ENCODE measurements at places on chromosomes 5 and 9.

DNA sequence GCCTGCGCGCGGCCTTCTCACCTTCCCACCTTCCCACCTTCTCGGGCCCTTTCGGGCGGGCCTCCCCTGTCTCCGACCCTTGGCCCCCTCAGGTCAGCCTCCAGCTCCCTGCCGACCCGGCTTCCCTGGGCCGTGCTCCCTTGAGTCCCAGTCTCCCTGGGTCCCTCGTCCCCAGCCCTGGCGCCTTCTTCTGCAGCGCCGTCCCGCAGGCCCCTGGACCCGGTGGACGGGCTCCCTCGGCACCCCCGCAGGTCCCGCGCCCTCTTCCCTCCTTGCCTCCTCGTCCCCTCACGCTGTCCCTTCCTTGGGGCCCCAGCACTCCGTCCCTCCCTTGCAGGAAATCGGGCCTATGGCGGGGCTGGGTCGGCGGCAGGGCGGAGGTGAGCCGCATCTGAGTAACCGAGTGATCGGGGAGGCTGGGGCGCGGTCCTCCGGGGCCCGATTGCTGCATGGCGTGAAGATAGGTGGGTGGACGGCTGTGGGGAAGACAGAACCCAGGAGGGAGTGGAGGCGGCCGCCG lies 7.6 kb downstream of the ARPC5L start:
- DNase-seq: no peak

DNA sequence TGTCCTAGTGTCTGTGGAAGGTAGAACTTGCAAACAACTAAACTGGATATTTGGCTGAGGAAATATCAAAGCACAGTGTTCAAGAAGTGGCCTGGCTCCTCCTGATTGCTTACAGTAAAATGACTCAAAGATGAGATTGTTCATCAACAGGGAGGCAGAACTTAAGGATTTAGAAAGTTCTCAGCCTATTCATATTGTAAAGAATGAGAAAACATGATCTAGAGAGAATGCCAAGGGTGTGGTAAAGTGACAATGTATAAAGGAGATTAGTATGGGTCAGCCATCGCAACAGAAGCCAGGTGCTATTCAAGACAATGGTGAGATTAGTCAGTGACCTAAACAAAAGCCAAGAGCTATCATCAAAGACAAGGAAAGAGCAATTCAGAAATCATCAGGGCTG lies 372.3 kb downstream of the SPOCK1 start:
- DNase-seq: no peak

DNA sequence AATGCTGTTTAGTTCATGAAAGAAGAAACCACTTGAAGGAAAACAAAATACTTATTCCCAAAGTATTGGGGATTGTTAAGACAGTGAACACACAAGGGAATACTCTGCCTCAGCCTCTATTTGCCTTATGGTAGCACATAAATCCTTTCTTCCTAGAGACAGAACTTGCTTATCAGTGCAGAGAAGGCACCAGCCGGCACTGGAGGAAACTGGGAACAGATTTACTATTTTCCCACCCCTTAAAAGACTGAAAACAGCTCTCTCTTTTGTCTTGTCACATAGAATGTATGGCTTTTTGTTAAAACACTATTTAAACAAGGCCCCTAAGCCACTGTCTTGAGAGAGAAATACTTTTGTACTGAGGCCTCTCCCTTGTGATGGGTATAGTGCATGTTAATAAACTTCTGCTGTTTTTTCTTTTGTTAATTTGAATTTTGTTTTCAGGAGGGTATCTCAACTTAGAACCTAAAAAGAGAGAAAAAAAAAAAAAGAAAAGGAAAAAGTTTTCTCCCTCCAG lies 40.7 kb upstream of the EDIL3 start:
- no peak for DNase-seq

- no peak for DNase-seq
Measured at GRCh38 chr9:104974053-104974962, 46.4 kb upstream of the ABCA1 start.

- DNase-seq: no peak
Measured at GRCh38 chr9:96187151-96187555, 114.8 kb downstream of the HSD17B3 start.

- DNase-seq: no peak
Measured at GRCh38 chr9:120892748-120893610, 16.0 kb upstream of the PHF19 start.

DNA sequence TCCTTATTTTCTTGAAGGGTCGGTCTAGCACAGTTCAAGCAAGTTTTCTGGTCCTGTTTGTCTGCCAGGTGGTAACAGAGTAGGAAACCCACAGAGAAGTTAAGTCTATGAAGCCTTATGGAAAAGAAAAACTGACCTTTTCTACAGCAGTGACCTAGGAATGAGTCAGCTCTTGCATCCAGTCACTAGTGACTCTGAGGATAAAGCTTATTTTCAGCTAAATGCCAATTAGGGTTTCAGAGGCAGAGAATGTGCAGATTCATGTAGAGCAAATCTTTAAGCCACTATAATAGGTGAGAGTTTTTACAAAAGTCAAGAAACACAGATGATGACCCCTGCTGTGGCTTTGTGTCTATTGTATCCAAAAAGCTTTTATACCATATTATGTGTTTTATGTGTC lies 100.7 kb downstream of the CWC27 start:
- DNase-seq: no peak

GRCh38 chr9:138065287-138065686 lies 187.7 kb downstream of the CACNA1B start:
- no peak for DNase-seq

GRCh38 chr9:131349881-131350563 lies 43.9 kb upstream of the PRRC2B start:
- peak; percentile 80 for DNase-seq

GRCh38 chr5:83281658-83282057 lies 189.9 kb upstream of the VCAN start:
- no peak for DNase-seq

- no peak for DNase-seq
Measured at GRCh38 chr9:113636165-113636564, 172.6 kb downstream of the RGS3 start.

DNA sequence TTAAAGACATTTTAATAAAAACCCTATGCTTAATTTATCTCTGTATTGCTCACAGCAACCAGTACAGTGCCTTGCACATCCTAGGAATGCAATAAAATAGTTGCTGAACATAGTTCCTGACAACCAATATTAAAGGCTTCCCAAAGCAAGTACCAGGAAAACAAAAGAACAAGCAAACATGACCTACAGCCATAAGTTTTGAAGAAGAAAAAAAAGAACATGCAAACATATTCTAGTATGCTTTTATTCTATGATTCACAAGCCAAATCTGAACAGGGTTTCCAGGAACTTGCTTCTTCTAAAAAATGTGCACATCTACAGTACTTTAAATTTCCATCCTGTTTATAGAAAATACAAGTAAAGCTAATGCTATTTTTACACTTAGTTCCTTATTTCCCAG lies 4.5 kb downstream of the CEMIP2 start:
- DNase-seq: no peak

GRCh38 chr5:39541920-39542319 lies 117.1 kb upstream of the DAB2 start:
- no peak for DNase-seq

DNA sequence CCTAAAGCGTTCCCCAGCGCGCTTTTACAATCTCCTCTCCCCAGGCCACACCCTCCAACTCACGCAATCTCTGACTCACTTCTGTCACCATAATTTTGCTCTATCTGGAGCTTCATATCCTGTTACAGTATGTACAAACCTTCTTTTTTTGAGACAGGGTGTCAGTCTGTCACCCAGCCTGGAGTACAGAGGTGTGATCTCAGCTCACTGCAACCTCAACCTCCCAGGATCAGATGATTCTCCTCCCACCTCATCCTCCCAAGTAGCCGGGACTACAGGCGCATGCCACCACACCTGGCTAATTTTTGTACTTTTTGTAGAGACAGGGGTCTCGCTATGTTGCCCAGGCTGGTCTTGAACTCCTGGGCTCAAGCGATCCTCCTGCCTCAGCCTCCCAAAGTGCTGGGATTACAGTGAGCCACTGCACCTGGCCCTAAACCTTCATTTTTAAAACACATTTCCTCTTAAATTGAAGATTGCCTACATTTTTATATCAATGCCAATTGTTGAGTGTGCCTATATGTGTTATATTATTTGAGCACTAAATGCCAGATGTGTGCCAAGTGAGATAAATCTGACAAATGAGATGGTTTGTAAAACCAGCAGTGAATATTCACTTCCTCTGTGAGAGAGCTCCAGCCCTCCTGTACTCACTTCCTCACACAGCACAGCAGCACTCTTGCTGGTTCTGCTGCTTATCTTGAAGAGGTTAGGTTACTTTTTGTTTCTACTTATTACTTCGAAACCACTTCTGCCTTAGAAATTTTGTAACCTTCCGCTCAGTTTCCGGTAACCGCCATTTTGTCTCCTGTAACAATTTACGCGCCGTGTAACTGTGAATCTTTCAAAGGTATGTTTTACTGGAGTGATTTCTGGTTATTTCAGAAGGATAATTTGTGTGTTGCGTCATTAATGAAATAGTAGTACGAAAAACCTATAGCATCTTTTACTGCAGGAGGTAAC lies 57.9 kb downstream of the DOCK8 start:
- peak; percentile 21 for DNase-seq

GRCh38 chr5:112036206-112036605 lies 279.2 kb upstream of the NREP start:
- DNase-seq: no peak

DNA sequence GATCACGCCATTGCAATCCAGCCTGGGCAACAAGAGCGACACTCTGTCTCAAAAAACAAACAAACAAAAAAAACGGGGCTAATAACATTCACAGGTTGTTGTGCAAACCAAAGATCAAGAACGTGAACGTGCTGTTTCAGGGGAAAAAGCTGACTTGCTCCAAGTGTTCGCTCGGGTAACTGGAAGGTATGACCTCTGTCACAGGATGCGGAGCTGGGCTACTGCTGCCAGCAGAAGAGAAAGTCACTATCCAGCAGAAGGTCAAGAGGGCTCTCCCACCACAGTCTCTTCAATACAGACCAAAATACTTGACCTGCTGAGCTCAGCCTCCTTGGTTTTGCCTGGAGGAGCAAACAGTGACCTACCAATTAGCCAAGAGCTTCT lies 59.7 kb downstream of the ABCA1 start:
- DNase-seq: no peak

GRCh38 chr5:32147959-32148358 lies 26.2 kb downstream of the GOLPH3 start:
- DNase-seq: no peak

- no peak for DNase-seq
Measured at GRCh38 chr9:77896269-77896937, 135.2 kb downstream of the GNAQ start.

GRCh38 chr9:114695948-114696347 lies 14.0 kb upstream of the TEX48 start:
- no peak for DNase-seq

DNA sequence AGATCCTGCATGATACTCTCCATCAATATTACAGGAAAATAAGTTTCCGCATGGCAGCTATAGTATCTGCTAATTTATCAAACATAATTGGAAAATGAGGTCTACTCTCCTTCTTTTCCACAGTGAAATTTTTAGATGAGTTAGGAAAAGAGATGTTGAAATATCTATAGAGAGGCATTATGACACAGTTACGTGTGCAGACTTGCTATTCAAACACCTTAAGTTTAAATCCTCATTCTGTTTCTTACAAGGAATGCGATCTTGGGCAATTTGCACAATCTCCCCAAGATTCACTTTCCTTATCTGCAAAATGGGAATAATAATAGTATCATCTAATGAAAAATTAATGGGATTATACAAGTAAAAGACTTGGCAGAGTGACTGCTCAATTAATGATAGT lies 91.7 kb upstream of the SLCO6A1 start:
- no peak for DNase-seq

GRCh38 chr5:53389093-53389492 lies 91.3 kb upstream of the FST start:
- no peak for DNase-seq

DNA sequence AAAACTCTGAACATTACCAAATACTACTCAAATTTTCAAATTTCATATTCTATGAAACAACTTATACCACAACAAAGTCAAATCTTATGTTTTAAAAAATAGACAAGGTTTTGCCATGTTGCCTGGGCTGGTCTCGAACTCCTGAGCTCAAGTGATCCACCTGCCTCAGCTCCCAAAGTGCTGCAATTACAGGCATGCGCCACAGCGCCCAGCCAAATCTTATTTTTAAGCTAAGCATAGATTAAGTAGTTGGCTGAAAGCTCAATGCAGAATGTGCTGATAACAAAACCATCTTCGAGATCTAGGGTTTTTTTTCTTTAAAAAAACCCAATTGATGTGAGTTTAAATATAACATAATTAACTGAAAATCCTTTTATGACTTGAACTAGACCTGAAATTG lies 6.4 kb downstream of the LMBRD2 start:
- DNase-seq: no peak

DNA sequence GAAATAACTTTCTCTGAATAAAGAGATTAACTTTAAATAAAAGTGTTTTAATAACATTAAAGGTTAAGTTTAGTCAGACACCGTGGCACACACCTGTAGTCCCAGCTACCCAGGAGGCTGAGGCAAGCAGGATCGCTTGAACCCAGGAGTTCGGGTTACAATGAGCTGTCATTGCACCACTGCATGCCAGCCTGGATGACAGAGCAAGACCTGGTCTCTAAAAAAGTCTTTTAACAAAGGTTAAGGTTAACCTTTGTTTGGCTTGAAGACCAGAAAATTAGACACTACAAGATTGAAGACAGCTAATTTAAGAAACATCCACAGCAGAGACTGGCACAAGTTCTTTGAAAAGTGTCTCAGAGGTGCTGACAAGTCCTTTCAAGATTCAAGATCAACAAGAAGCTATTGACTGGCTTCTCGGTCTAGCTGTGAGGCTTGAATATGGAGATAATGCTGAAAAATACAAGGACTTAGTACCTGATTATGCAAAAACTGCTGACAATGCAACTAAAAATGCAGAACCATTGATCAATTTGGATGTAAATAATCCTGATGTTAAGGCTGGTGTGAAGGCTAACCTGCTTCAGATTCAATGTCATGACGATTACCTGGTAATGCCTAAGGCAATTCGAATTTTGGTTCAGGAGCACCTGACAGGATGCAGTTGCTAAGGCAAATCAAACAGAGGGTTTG lies 48.8 kb downstream of the FAM81B start:
- DNase-seq: no peak

DNA sequence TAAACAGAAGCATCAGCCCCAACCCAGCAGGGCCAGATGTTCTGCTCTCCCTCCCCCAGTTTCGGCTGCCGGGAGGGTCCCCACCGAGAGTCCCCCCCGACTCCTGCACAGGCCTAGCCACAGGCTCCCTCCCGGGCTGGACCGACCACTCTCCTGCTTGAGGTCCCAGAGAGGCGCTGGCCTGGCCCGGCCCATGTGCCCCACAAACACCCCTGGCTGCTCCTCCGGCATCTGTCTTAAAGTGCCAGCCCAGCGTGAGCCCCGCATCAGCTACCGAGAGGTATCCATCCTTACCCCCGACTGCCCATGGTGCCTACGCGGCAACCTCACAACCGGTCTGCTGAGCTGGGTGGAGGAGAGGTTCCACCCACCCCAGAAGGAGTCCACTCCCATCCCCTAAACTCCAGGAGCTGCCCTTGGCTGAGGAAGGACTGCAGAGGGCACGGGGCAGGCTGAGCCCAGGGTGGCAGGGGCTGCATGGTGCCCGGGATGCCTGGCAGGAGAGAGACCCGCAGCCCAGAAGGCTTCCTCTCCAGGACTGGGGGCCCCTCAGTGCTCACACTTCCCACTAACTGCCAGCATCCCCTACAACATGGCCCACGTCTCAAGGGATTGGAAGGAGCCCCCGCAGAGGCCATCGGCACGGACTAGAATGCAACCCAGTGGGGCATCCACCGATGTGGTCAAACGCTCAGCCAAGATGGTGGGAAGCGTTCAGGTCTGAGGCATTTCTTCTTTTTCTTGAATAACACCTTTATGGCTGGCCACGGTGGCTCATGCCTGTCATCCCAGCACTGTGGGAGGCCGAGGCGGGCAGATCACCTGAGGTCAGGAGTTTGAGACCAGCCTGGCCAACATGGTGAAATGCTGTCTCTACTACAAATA lies 15.6 kb upstream of the EGFL7 start:
- DNase-seq: no peak

Data from stimulated activated CD4-positive, alpha-beta T cell treated with anti-CD3 and anti-CD28 coated beads, Interleukin-15, amount 100 ng/mL, for 1 hour (primary cell).